ENCODE measurements at places on chromosomes 7 and 10. TPM values are rescaled to one million over a fixed set of nuclear protein-coding genes. Genes with fewer than 3 reads are reported as not detected.

Gene TRIP6
- total RNA-seq, result 114 TPM

Gene EVX1
- total RNA-seq, result not detected

Gene ACTL6B
- not detected for total RNA-seq

Gene HMX2
- not detected for total RNA-seq

Gene OLAH
- 1.1 TPM for total RNA-seq
